Stimulated activated CD8-positive, alpha-beta memory T cell treated with anti-CD3 and anti-CD28 coated beads, Interleukin-15, amount 100 ng/mL, for 48 hours (primary cell): ENCODE measurements at places on chromosomes 6 and 20.

DNA sequence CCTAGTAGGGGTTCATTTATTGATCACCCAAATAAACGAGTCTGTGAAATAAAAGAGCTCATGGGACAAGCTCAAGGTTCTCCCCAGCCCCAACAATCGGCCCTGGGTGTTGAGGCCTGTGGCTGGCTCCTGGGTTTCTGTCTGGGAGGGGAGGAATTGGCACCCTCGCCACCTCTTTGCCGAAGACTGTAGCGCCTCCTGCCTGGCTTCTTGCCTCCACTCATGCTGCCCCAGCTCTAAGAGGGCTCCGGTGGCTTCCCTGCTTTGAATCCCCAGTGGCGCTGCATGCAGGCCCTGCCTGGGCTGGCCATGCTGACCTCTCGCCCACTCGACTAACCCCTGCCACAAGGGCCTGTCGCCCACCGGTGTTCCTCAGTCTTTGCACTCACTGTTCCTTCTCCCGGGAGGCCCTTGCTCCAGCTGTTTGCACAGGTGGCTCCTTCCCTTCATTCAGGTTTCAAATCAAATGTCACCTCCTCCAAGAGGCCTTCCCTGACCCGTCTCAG lies 5.4 kb downstream of the MLN start:
- no peak for DNase-seq

DNA sequence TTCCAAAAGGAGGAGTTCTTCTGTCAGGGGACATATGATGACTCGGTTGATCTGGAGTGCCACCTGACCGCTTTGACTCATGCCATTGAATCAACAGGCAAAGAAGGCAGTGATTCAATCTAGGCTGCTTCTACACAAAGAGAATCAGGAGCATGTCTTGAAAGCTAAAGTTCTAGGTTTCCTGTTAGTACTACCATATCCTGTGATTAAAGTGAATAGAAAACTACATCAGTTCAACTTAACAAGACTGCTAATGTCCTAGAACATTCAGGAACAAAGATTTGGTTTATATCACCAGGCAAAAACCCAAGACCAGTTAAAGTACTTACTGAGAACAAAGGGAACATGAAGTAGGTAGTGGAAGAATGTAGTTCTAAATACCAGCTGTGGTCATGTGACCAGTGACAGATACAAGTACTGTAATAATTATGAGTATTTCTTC lies 216.8 kb upstream of the SGK1 start:
- no peak for DNase-seq

GRCh38 chr6:133170602-133171001 lies 70.6 kb upstream of the EYA4 start:
- no peak for DNase-seq

GRCh38 chr20:2004171-2004570 lies 10.3 kb upstream of the PDYN start:
- DNase-seq = no peak

GRCh38 chr6:18326001-18326400 lies 61.1 kb upstream of the RNF144B start:
- no peak for DNase-seq

GRCh38 chr20:39850821-39851330 lies 838.2 kb downstream of the MAFB start:
- DNase-seq = no peak
